ENCODE measurements at places on chromosomes 2 and 18.

GRCh38 chr2:174038462-174038861 is 73.3 kb upstream of the SP3 start:
- DNase-seq, result no peak

DNA sequence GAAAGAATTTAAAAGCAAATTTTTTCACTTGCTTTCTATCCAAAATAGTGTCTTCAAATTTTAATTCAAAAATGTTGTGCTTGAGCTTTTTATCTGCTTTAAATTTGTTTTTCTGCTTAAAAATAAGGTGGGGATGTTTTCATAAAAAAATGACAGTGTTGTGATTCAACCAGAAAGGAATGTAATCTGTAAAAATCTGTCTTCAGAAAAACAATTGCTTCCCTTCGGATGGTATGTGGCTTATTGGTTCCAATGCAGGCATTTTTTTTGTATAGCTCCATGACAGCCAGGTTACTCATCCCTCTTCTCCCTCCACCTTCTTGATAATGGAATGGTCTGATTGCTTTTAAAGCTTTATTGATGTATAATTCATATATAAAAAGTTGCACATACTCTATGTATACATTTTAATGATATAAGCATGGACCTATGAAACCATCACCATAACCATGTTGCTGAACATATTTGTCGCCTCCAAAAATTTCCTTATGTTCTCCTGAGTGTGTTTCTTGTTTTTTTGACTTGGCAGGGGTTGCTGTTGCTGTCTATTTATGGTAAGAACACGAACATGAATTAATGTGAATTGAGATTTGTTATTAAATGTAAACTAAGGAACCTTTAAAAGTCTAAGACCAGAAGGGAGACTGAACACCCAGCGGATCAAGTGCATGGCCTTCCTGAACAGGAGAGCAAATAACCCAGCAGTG is 363.7 kb upstream of the SPHKAP start:
- DNase-seq, result no peak

DNA sequence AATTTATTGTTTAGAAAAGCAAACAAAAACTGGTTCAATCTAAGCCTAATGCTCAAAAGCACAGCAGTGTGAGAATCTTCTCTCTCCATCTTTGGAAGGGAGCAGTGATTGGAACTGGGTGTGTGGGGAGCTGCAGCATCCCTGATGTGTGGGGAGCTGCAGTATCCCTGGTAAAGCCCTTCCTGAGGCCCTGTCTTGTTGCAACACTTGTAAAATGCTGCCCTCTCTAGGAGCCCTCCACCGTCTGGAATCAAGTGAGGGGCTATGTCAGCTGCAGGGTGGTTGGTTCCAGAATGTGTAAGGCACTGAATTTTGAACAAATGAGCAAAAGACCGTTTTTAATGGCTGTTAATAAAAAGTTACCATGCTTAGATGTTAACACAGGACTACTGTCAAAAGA is 147.7 kb upstream of the RAB12 start:
- no peak for DNase-seq

DNA sequence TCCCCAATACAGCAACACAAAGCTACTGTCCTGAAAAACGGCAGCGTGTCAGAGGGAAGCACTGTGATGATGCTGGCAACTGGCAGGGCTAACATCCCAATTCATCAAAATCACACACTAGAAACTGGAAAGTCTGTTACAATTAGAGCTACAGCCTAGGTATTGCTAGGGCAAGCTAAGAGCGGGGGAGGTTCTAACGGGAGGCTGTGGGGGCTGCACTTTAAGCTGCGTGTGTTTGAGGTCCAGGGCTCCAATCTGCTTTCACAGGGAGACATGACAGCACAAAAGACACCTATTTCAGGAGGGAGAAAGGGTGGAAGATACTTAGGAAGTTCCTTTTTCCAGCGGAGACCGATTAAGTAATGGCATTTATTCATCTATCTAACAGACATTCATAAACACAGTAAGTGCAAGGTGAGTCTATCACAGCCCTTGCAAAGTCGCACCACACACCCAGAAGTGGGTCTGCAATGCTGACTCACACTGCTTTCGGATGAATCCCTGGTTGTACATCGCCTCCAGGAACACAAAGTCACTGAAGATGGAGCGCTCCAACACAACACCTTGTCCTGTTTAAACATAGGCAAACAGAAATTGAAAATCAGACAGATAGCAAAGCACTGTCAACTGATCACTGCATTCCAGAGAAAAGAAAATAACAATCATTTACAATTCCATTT is 6.9 kb downstream of the NDUFA10 start:
- DNase-seq, result no peak
